CMK (cell line): ENCODE measurements at places on chromosomes 7 and 10.
A peak's percentile ranks its signal among the peaks of the same experiment; 100 is the strongest.

- DNase-seq: no peak
Observed at GRCh38 chr10:121091961-121092719, 241.0 kb downstream of the WDR11 start.

DNA sequence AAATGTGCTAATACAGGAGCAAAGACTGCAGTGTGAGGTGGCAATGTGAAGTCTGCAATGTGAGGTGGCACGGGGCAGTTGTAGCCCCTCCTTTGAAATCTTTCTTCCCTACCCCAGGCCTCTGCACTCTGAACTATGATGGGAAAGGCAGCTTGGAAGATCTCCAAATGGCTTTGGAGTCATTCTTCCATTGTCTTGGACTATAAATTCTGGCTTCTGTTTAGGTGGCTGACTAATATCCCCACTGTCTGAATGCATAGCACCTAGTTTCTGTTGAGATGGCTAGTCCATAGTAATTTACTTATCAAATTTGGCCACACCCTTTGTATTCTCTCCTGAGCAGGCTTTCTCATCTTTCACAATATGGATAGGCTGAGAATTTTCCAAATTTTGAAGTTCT, 175.0 kb downstream of the CFTR start:
- DNase-seq: no peak

- DNase-seq: no peak
Observed at GRCh38 chr7:37424521-37424920, 24.1 kb downstream of the ELMO1 start.

GRCh38 chr10:27998178-27998953, 513 bp downstream of the ODAD2 start:
- DNase-seq: peak; percentile 0

DNA sequence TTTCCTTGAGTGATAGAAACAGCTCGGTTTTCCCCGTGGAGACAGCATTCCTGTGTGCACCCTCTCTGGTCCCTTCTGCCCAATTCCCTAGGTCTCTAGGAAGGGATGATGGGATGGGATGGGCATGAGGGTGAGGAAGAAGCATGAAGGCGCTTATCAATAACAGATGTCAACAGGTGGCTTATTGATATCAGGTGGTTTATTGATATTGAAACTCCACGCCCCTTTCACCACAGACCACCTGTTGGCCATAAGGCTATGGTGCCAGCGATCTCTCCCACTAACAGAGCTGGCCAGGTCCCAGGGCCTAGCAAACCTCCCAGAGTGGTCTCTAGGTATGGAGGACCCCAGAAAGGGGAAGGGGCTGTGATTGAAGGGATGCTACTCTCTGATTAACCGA, 7.9 kb downstream of the MOSPD3 start:
- DNase-seq: no peak

GRCh38 chr10:23994459-23995046, 214.4 kb upstream of the KIAA1217 start:
- peak; percentile 52 for DNase-seq

DNA sequence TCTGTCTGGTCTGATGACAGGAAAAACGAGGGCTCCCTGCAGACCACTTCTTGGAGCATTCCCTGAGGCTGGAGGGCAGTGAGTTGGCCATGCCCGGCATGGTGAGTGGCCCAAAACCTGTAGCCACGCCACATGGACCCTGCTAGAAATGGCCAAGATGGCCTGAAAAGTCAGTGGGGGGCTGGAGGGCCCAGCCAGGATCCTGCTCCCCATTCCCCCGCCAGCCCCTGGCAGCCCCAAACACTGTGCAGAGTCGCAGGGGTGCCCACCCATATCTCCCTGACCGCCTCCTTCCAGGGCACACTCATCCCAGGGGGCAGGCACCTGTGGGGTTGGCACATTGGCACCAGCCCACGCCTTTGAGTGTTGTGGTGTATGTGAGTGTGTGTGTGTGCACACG, 18.7 kb upstream of the PPP2R2D start:
- no peak for DNase-seq
